H7 (cell line): ENCODE measurements at places on chromosomes 4 and X. TPM values are rescaled to one million over a fixed set of nuclear protein-coding genes. Genes with fewer than 3 reads are reported as not detected.

DNA sequence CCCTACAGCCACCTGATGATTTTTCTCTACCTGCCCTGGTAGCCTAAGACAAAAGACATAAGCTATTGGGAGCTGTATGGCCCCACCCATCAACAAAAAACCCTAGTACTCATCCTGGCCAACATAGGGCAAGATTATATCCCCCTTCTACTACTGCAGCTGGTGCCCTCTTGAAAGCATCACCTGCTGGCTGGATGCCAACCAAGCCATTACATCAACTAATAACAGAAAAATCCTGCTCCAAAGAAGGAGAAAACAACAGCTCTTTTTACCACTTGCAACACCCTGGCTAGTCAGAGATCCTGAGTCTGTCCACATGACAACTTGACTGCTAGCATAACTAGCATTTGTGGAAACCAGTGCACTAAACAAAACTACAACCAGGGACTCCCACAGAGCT lies 43.6 kb upstream of the UPRT start:
- DNase-seq: no peak

GRCh38 chr4:170231377-170231776 lies 141.6 kb upstream of the AADAT start:
- no peak for DNase-seq

DNA sequence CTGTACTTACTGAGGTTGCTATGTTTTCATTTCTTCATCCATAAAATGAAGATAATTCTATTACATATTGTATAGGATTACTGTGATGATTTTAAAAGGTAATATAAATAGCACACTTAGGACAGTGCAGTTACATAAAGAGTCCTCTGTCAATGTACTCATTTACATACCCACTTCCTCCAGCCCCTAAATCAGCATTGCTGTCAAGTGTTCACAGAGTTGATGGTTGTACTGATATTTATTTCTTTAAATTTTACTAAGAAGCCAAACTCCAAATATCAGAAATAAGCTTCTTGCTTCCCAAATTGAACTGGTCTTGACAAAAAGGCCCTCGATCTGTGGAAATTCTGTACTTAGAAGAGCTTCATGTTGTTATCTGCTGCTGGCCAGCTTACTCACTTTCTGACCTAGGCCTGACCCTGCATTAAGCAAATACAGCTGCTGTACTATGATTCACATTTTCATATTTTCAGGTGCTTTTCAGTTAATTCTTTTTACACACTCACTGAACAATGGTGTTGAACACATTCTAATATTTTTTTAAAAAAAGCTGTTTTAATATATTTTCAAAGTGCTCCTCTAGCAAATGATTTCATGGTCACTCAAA lies 259.6 kb downstream of the UNC5C start:
- no peak for DNase-seq

GRCh38 chrX:77277911-77278310 lies 169.3 kb upstream of the FGF16 start:
- DNase-seq: no peak

DNA sequence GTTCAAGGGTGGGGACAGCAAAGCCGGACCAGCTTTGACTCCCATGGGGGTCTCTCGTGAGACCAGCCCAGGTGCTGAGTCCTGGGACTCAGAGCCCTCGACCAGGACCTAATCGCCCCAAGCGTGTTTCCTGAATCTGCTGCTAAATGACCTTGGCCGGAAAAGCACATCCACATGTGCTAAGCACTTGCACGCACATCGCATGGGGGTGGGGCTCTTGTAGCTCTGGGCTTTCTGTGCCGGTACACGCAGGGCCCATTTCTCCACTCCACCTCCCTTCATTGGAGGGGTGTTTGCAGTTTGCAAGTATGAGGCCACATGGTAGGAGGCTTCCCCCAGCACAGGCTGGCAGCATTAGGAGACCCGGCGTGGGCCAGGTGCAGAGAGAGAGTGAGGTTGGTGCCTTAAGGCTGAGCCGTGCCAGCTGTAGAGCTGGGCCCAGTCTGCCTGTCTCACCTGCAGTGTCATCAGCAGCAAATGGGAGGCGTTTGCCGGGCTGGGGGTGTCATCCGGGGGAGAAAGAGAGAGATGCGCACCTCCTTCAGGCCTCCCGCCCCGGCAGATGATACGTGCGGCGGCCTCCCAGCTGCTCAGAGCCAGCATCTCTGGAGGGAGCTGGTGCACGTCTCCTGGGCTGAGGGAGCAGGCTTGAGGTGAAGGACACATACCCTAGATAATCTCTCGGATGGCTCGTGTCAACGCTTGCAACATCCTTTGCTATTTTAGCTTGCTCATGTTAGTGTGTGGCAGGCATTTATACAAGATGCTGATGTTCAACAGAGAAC lies 45.2 kb upstream of the CLCN4 start:
- DNase-seq: no peak

GRCh38 chr4:20926529-20926928 lies 226.3 kb downstream of the PACRGL start:
- no peak for DNase-seq

The GABRG1 gene
- total RNA-seq: 0.07 TPM in 1 of 2 replicates, not detected in the other

The KCNE5 gene
- total RNA-seq: 0.74 and 4.0 TPM in 2 replicates

DNA sequence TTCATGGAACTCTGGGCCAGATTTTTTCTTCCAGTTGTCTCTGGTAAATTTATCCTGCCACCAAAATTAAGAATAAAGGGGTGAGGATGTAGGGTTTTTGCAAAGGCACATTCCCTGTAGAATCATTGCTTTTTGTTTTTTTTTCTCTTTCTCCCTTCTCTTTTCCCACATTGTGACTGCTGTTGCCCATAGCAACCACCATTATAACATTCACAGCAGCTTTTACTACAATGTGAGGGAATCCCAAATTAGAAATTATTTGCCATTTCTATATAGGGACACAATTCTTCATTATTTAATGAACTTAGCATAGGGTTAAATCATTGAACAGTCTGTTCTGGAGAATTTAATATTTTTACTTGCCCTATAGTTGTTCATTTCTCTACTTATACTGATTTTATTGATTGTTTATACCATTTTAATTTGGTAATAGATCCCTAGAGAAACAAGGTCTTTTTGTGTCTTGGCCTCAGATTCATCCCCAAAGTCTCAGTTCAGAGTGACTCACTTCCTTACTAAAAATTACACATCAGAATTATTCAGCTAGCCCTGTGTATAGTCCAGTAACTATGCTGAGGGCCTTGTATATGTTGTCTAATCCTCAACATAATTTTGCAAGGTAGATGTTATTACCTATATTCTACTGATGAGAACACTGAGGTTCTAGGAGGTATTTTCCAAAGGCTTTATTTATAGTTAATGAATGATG lies 80.8 kb upstream of the ANK2 start:
- DNase-seq: no peak

The NHSL2 gene
- 3.7 and 7.5 TPM in 2 replicates for total RNA-seq

DNA sequence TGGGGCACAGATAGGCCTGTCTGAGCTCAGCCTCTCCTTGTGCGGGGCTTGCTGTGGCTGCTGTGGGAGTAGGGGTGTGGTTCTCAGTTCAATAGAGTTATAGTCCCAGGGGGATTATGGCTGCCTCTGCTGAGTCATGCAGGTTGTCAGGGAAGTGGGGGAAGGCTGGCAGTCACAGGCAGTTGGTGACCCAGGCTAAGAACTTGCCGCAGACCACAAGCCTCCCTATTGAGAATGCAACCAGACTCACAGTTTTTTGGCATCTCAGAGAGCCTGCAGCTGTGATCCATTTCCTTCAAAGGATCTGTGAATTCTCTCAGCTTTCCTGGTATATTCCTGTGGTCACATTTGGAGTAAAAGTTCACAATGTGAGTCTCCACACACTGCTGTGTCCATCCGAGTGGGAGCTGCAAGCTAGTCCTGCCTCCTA lies 364.9 kb downstream of the ZNF674 start:
- DNase-seq: no peak

GRCh38 chr4:7210824-7211223 lies 18.5 kb downstream of the SORCS2 start:
- no peak for DNase-seq

GRCh38 chr4:40687676-40688389 lies 58.2 kb upstream of the RBM47 start:
- DNase-seq: no peak

DNA sequence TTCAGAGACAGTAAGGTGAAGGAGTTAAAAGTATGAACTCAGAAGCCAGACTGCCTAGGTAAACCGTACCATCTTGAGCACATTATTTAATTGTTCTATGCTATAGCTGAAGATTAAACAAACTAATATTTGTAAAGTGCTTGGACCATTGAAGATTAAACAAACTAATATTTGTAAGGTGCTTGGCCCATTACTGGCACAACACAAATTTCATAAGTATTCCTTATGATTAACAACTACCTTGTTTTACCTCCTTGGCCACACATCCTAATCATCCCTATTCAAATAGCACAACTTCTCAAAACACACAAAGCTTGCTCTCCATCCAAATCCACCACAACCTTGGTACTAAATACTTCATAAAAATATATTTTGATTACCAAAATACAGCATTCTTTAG lies 137.0 kb downstream of the PPP3CA start:
- no peak for DNase-seq

DNA sequence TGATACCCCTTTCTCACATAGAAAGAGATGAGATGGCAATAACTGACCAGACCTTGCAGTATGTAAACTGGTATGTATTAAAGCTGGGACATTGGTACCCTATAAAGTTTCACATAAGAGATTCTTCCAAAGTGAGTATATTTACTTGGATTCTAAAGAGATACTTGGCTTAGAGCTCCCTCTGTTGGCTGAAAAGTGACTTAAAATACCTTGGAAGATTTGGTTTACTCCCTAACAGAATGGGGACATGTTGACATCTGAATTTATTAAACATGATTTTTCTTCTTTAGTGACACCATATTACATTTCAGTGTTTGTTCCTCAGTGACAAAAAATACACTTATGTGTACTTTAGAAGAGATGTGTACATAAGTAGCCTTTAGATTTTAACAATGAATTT lies 47.9 kb upstream of the RGN start:
- peak; percentile 40 for DNase-seq

DNA sequence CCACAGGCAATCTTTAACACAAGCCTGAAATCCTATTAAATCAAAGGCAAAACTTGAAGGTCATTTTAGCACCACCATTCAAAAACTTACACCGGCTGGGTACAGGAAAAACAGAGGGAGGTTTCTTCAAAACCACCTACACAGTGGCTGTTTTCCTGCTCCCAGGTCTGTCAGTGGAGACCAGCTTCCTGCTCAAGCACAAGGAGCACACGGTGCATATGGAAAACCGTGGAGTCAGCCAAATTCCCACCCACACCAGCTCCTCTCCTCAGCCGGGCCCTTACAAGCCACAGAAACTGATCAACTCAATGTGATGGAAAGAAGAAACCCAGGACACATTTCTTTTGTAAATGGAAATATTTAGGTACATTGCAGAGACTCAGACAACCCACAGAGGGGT lies 14.3 kb upstream of the FAM241A start:
- peak; percentile 51 for DNase-seq

The GABRB1 gene
- total RNA-seq: 0.31 TPM in 1 of 2 replicates, not detected in the other

- DNase-seq: no peak
Measured at GRCh38 chrX:108285918-108286317, 152.3 kb downstream of the COL4A6 start.

DNA sequence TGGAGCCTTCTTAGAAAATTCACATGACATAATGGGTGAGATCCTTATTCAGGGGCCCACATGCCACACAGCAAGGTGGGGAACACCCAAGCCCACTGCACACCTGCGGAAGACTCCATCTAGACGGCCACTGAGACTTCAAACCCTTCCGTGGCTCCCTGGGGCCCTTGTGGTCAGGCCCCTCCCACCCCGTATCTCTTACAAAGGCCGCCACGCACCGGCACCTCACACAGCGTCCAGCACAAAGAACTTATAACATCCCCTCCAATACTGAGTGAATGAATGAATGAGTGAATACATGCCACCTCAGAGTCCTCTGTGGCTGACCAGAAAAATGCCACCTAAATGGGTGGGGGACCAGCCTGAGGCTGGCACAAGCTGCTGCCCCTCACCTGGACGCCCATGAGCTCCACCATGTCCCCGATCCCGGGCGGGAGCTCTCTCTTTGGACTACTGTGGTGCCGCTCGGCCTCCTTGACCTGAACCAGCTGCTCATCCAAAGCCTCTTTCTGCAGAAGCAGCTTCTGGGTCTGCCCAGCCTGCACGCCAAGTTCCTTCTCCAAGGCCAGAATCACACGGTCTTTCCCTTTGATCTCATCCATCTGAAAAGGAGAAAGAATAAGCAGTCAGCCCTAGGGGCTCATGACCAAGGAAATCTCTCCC lies 66.9 kb upstream of the C4orf50 start:
- DNase-seq: no peak

The SHROOM3 gene
- 52.8 and 55.8 TPM in 2 replicates for total RNA-seq
